ENCODE measurements at places on chromosomes 1 and 21. TPM values are rescaled to one million over a fixed set of nuclear protein-coding genes. Genes with fewer than 3 reads are reported as not detected.

Gene APCS
- 0.46 TPM for total RNA-seq

GRCh38 chr1:186798960-186799688 is 29.6 kb upstream of the PLA2G4A start:
- H3K27ac ChIP-seq, result no peak overlapping the region
- DNase-seq, result no peak
- H3K27me3 ChIP-seq, result no peaks in the 10 kb centered on the region

Gene CIART
- total RNA-seq, result 6.5 TPM

DNA sequence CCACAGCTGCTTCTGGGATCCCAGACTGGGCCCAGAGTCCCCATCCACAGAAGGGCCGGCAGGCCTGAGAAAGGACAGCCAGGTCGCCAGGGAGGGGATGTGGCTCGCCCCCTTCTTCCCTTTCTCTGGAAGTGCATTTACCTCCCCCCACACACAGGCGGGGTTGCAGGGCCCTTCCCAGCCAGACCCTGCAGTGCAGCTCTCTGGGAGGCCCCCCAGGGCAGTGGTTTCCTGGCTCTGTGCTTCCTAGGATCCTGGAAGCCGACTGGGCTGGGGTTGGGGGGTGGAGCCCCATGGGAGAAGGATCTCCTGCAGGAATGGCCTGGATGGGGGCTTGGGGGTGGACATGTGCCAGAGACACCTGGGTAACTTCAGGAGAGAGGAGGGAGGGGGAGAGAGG is 4.2 kb upstream of the COL6A1 start:
- H3K27me3 ChIP-seq, result no peaks in the 10 kb centered on the region
- peak overlapping the region; percentile 21 for H3K27ac ChIP-seq
- DNase-seq, result peak; percentile 64
- peaks cover 43% of the 10 kb centered on the region for H3K4me1 ChIP-seq

DNA sequence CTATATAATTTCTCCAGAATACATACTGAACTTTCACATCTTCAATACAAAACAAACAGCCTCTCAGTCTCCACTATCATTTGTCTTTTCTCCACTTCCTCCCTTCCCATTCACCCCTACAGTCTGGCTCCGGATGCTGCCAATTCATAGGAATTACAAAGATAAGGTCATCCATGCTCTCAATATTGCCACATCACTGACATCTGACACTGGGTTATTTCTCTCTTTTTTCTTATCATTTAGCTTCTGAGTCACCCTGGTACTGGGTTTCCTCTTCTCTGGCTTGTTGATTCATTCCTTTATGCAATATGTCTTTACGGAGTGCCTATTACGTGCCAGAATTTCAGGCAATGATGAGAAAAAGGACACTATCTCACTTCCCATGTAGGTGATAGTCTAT is 3.1 kb upstream of the SH3BP5L start:
- H3K27me3 ChIP-seq, result no peaks in the 10 kb centered on the region
- H3K36me3 ChIP-seq, result no peaks in the 10 kb centered on the region
- no peak overlapping the region for H3K27ac ChIP-seq

GRCh38 chr21:32562426-32562825 is 22.9 kb downstream of the TCP10L start:
- H3K4me1 ChIP-seq, result no peaks in the 10 kb centered on the region
- H3K27ac ChIP-seq, result no peak overlapping the region
- peaks cover 2% of the 10 kb centered on the region for H3K36me3 ChIP-seq
- DNase-seq, result peak; percentile 70
- no peak overlapping the region for H3K4me3 ChIP-seq

- no peak overlapping the region for H3K27ac ChIP-seq
- H3K27me3 ChIP-seq, result no peaks in the 10 kb centered on the region
- H3K4me1 ChIP-seq, result no peaks in the 10 kb centered on the region
- no peak for DNase-seq
Observed at GRCh38 chr1:47519971-47520370, 82.1 kb downstream of the FOXD2 start.

DNA sequence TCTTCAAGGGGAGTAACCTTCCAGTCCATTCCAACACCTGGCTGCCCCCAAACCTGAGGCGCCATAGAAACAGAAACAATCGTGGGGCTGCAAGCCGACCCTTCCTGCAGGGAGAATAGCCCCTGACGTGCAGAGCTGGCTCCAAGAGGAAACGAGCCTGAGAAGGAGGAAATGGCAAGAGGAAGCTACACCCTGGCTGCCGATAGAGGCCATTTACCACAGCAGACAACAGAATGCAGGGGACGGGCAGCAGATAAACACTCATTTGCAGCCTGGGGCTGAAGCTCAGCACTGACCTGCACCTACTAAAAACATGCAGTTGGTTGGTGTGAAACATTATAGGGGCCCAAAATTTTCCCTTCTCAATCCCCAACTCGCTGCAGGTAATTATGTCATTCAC is 8.7 kb upstream of the TDRD10 start:
- H3K4me3 ChIP-seq, result no peak overlapping the region
- peak overlapping the region; percentile 15 for H3K27ac ChIP-seq
- H3K27me3 ChIP-seq, result no peaks in the 10 kb centered on the region
- no peaks in the 10 kb centered on the region for H3K36me3 ChIP-seq
- DNase-seq, result peak; percentile 65

- H3K36me3 ChIP-seq, result no peaks in the 10 kb centered on the region
- peaks cover 5% of the 10 kb centered on the region for H3K27me3 ChIP-seq
- H3K27ac ChIP-seq, result no peak overlapping the region
- no peak for DNase-seq
- no peaks in the 10 kb centered on the region for H3K4me1 ChIP-seq
Observed at GRCh38 chr1:239956263-239956662, 135.4 kb upstream of the FMN2 start.

DNA sequence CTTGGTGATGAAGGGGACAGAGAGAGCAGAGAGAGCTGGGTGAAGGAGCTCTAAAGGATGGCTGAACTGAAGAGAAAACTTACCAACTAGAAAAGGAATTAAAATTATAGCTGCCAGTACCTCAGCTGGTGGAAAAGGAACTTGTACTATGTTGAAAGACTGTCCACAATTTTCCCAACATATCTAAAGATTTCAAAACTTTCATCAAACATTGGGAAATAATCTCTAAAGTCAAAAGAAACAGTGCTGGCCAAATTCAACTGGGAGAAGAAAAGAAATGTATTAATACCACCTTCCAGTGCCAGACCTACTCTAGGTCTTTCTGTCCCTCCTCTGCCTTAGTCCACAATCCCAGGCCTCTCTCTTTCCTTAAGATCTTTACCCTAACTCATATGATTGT is 6.1 kb downstream of the SMG5 start:
- no peaks in the 10 kb centered on the region for H3K4me1 ChIP-seq
- H3K4me3 ChIP-seq, result no peak overlapping the region
- H3K27me3 ChIP-seq, result no peaks in the 10 kb centered on the region
- no peak overlapping the region for H3K27ac ChIP-seq
- no peak for DNase-seq

- peaks cover 61% of the 10 kb centered on the region for H3K36me3 ChIP-seq
- DNase-seq, result peak; percentile 73
- no peaks in the 10 kb centered on the region for H3K27me3 ChIP-seq
- no peak overlapping the region for H3K27ac ChIP-seq
- no peak overlapping the region for H3K4me3 ChIP-seq
Observed at GRCh38 chr1:154583773-154584172, 16.2 kb downstream of the CHRNB2 start.
